ENCODE measurements at places on chromosomes 6 and 20. TPM values are rescaled to one million over a fixed set of nuclear protein-coding genes. Genes with fewer than 3 reads are reported as not detected.

ARHGAP40 gene
- 7.1 TPM for total RNA-seq

CYP39A1 gene
- 13.5 TPM for total RNA-seq

GNMT gene
- 0.41 TPM for total RNA-seq

NOTCH4 gene
- 10.6 TPM for total RNA-seq

REV3L gene
- 93.3 TPM for total RNA-seq

CUL9 gene
- 16.3 TPM for total RNA-seq

RIPPLY2 gene
- total RNA-seq = not detected

SLC17A3 gene
- not detected for total RNA-seq

POU3F2 gene
- total RNA-seq = 0.41 TPM

UST gene
- total RNA-seq = 15.0 TPM

CST5 gene
- total RNA-seq = not detected

OR2B6 gene
- not detected for total RNA-seq

NCOA3 gene
- 35.8 TPM for total RNA-seq

CCDC28A gene
- 17.7 TPM for total RNA-seq

KCNQ5 gene
- total RNA-seq = 6.5 TPM

ALDH5A1 gene
- total RNA-seq = 15.9 TPM
